Activated CD8-positive, alpha-beta memory T cell treated with anti-CD3 and anti-CD28 coated beads, Interleukin-2, amount 10 ng/mL, durations not matched to agents 7 days and 5 days (primary cell): ENCODE measurements at places on chromosomes 1 and 21. TPM values are rescaled to one million over a fixed set of nuclear protein-coding genes. Genes with fewer than 3 reads are reported as not detected.

DNA sequence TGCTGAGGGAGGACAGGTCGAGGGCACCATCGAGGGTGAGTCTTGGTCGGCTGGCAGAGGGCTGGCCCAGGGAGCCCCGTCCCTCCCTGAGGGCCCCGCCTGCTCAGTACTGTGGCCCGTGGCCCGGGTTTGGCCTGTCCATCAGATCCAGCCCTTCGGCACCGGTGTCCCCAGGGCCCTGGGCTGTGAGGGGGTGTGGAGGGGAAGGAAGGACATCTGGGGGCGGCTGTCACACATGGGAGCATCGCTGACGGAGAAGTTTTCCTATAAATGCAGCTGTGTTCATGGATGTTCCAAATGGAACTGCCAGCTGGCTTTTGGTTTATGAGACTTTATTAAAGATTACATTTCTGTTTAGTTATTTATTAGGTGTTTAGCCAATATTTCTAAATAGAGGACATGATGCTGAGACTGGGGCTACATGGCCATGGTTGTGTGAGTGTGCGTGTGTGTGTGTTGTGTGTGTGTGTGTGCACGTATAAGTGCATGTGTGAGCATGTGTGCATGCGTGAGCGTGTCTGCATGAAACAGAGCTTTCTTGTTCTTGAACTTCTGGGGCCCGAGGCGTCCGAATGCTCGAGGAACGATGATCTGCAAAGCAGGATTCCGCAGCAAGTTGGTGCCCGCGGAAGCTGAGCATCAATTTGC lies 54.3 kb downstream of the SLX9 start:
- no peak overlapping the region for H3K4me3 ChIP-seq
- no peaks in the 10 kb centered on the region for H3K27me3 ChIP-seq
- no peak overlapping the region for H3K27ac ChIP-seq
- H3K4me1 ChIP-seq = no peaks in the 10 kb centered on the region
- H3K36me3 ChIP-seq = no peaks in the 10 kb centered on the region

The MNDA gene
- not detected for total RNA-seq

DNA sequence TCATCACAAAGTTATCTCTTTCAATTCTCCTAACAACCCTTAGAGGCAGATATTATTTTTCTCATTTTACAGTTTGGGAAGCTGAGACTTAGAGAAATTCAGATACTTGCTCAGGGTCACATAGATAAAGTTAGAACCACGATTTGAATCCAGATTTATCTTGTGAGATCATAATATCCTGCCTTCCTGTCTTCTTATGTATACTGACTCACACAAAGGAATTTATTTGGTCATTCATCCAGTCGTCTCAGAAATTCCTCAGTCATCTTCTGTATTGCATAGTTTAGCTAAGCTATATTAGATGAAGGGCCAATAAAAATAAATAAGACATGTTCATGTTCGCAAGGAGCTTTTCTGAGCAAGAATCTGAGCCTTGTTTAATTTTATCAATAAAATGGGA lies 35.8 kb upstream of the RUNX1 start:
- DNase-seq = no peak
- no peak overlapping the region for H3K4me3 ChIP-seq
- H3K4me1 ChIP-seq = peaks cover 6% of the 10 kb centered on the region
- peaks cover 5% of the 10 kb centered on the region for H3K27me3 ChIP-seq

DNA sequence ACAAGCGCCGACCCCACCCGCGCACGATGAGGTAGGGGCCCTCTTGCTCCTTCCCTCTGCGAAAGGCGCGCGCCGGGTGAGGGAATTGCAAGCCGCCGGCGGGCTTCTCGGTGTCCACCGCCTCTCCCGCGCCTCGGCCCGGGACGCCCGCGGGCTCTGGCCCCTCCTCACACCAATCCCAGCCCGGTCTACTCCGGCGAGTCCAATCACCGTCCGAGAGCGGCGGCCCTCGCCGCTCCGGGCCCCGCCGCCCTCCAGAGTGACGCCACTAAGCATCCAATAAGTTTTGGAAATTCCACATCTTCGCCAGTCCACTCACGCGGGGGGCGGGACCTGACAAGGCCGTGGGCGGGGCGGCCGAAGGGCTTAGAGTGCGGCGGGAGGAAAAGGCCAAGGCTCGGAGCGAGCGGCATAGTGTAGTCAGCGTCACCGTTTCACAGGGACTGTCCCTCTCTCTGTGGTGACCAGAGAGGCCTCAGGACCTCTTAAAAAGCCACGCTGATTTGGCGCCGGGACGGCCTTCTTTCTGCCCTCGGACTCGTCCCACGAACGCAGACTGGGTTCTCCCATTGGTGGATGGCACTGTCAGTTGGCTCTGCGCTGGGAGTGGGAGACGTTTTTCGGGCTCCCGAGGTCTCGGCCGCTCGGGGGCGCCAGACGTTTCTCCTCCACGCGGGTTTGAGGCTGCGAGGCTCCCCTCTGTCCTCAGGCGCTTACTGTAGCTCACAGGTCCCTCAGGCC lies at the start of gene TRIM45:
TRIM45 (minus strand) TSS at position 161 of the 741 bp plus-strand sequence. CDS start 548 bp downstream, outside the sequence.
- no peak within 1 kb of the TSS for H3K27ac ChIP-seq
- DNase-seq = peak; percentile 87
- peaks cover 21% of the 10 kb centered on the region for H3K27me3 ChIP-seq
- peak within 1 kb of the TSS; percentile 73 for H3K4me3 ChIP-seq

- DNase-seq = no peak
- H3K27me3 ChIP-seq = no peaks in the 10 kb centered on the region
- H3K36me3 ChIP-seq = no peaks in the 10 kb centered on the region
Observed at GRCh38 chr1:81165963-81166362, 634.8 kb upstream of the ADGRL2 start.
